ENCODE measurements at places on chromosomes 13 and 19.

DNA sequence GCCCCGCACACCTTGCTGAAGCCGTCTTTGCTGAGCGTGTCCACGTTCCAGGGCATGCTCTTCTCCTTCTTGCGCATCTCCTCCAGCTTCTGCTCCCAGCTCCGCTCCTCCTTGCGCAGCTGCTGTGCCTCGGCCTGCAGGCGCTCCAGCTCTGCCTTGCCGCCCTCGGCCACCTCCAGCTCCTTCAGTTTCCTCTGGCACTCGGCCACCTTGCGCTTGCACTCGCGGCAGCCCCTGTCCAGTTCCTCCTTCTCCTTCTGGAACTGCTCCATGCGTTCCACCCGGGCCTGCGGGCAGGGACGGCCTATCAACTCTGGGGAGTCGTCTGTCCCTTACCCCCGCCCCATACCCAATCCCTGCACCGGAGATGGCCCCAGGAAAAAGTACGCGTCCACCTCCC lies 7.4 kb downstream of the CDC37 start:
- no peak for DNase-seq

- no peak for DNase-seq
Measured at GRCh38 chr19:16590876-16591802, 18.9 kb upstream of the SLC35E1 start.

- DNase-seq, result peak; percentile 52
Measured at GRCh38 chr13:95644601-95645052, at the start of gene DZIP1. DZIP1 (minus strand) TSS chr13:95644706; CDS start chr13:95642029, 2,677 bp downstream.

GRCh38 chr13:25249001-25249543 lies 38.2 kb downstream of the MTMR6 start:
- DNase-seq, result peak; percentile 65

DNA sequence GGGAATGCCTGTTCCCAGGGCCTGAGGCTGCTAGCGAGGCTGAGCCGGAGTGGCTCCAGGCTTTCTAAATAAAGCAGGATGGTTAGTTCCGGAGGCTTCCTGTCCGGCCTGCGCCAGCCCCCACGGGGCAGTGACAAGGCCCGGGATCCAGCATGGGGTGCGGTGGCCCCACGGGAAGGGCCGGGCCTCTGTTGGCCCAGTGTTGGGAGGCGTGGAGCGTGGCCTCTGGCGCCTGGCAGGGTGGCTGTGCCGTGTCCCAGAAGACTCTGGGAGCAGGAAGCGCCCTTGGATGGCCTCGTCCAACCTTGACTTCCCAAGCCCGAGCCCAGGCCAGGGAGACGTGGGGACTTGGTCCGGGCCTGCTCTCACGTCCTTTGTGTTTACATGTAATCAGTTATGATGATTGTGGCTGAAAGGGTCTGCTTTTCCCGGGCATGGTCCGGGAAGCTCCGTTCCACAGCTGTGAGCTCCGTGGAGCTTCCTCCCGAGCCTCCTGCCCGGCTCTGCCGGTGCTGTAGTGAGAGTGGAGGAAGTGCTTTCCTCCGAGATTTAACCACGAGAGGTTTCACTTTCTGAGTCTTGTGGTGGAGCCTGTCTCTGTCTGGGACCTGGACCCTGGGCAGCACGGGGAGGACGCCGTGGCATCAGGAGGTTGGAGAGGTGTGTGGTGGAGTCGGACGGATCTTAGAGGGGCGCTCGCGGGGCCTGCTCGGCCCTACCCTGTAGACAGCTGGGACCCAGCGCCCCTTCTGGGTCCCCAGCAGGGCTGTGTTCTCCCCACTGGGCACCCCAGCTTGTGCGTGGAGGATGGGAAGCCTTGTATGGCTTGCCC lies 4.6 kb downstream of the GNA11 start:
- DNase-seq, result peak; percentile 61

GRCh38 chr13:43307921-43308433 lies 284.6 kb downstream of the DNAJC15 start:
- DNase-seq, result peak; percentile 80

GRCh38 chr19:3944018-3944721 lies 11.3 kb downstream of the NMRK2 start:
- no peak for DNase-seq

DNA sequence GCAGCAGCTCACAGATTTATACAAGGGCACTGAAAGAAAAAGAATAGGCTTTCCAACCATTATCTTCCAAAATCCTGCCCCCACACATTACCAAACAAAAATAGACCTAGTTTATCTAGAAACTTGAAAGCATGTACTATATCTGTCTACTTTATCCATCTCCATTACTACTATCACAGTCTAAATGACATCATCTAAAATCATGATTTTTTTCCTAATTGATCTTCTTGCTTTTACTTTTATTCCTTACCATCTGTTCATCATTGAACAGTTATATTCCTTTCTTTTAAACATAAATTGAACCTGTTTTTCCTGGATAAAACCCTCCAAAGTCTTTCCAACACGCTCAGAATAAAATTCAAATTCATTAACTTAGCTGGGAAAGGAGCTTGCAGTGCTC lies 414.7 kb downstream of the KCTD12 start:
- DNase-seq, result no peak

DNA sequence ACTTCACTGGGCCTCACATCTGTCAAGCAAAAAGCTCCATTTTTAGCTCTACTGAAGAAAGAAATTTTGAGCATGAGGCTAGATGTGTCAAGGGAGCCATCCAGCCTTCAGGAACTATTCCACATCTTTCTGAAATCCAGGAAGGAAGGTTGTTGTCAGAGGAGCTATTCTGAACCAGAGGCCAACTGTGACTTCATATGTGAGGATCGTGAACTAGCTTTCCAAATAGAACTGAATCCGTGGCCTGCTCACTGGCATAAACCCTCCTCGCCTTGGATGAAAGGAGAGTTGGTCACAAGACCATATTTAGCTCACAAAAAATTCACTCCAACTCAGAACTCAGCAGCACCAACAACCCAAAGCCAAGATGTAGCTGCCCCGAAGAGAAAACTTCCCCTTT lies 195.8 kb downstream of the FOXO1 start:
- DNase-seq, result no peak

DNA sequence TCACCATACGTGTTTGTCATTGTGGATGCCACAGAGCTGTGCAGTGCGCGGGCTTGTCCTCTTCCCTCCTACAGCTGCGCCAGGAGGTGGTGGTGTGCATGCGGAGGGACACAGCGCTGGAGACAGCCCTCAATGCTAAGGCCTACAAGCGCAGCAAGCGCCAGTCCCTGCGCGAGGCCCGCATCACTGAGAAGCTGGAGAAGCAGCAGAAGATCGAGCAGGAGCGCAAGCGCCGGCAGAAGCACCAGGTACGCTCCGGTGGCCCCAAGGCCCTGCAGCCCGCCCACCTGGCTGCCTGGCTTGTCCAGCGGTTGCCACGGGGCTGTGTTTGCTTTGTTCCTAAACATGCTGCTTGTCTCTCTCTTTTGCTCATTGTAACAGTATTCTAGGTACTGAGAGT lies 30.2 kb downstream of the SMARCA4 start:
- no peak for DNase-seq

- DNase-seq, result peak; percentile 72
Measured at GRCh38 chr19:12766051-12766521, 9.3 kb downstream of the HOOK2 start.

- peak; percentile 50 for DNase-seq
Measured at GRCh38 chr19:10643968-10644259, 10.2 kb upstream of the ILF3 start.

DNA sequence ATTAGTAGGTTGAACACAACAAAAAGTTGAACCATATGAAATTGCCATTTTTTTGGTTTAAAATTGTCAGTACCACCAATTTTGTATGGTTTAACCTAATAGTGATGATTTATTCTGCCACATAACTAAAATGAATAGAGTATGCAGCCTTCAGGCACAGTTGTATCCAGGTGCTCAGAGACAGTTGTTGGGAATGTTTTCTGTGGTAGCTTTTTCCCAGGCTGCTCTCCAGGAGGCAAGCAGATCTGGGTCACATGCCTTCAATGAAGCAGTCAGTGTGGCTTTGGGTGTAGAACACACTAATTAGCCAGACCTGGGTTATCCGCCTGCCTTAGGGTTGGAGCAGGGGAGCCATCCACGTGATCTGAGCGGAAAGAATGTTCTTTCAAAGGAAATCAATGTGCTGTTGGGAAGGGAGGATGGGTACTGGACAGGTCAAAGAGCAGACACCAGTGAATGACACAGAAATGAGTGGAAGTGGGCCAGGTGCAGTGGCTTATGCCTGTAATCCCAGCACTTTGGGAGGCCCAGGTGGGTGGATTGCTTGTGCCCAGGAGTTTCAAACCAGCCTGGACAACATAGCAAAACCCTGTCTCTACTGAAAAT lies 28.6 kb downstream of the MARK4 start:
- DNase-seq, result no peak

DNA sequence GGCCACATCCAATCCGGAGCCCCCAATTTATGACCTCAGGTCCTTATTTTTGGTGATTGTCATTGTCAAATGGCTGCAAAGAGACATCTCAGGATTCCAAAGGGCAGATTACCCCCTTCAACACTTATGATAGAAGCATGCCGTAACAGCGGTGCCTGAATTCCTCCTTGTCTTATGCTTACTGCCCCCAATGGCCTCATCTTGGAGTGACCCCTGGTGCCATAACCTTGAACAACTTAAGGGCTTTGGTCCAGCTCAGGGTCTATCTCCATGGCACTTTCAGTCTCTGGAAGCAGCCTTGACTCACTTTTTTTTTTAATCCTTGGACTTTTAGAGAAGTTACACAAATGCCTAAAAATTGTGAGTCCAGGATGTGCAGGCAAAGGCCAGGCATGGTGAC lies 171.6 kb upstream of the ZNF507 start:
- DNase-seq, result no peak

- no peak for DNase-seq
Measured at GRCh38 chr13:33789739-33790138, 28.2 kb upstream of the RFC3 start.

DNA sequence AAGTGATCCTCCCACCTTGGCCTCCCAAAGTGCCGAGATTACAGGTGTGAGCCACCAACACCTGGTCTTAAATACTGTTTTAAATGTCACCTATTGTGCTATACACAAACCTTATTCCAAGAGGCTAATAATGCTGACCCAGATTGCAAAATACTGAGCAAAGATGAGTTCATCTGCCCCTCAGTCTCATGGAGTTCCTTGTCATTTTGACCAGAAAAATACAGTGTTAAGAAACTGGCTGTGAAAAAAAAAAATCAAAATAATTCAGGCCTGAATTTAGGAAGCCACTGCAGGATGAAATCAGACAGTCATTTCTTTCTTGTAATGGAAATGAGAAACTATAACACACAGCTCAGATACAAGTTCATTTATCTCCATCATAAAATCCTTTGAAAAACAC lies 59.9 kb downstream of the TBC1D4 start:
- DNase-seq, result peak; percentile 60

- DNase-seq, result no peak
Measured at GRCh38 chr13:32409561-32410421, 18.1 kb downstream of the N4BP2L1 start.

GRCh38 chr19:7645163-7645562 lies 8.3 kb downstream of the STXBP2 start:
- peak; percentile 45 for DNase-seq

- DNase-seq, result no peak
Measured at GRCh38 chr13:22060187-22060586, 389.3 kb downstream of the FGF9 start.

DNA sequence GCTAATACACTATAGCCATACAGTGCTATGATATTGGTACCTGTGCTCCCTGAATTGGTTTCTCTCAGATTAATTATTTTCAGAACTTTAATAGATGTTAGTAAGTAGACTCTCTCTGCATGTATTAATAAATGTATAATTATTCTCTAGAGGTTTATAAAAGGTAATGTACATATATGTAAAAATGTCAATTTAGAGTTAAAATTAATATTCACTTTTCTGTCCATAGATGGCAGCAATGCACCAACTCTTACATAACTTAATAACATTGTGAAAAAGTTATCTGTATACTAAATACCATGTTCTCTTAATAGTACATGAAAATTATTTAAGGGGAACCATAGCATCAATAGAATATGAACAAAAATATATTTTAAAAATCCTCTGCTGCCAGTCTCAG lies 515.0 kb upstream of the KLHL1 start:
- peak; percentile 53 for DNase-seq

- peak; percentile 83 for DNase-seq
Measured at GRCh38 chr13:102584434-102584833, 12.4 kb upstream of the TPP2 start.

DNA sequence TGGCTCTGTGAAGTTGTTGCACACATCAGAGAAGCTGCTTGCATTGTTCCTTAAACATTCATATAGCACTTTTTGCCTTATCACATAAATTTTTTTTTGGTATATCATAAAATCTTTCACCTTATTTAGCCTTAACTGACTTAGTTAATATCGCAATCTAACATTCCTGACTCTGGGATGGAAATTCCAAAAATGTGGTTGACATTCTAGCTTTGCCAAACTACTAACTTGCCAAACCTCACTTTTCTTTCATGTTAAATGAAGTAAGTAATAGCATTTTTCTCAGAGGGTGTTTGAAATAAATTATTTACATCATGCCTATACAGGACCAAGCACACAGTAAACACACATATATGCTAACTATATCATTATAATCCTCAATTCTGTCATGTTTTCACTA lies 736.9 kb upstream of the PCDH9 start:
- DNase-seq, result no peak

DNA sequence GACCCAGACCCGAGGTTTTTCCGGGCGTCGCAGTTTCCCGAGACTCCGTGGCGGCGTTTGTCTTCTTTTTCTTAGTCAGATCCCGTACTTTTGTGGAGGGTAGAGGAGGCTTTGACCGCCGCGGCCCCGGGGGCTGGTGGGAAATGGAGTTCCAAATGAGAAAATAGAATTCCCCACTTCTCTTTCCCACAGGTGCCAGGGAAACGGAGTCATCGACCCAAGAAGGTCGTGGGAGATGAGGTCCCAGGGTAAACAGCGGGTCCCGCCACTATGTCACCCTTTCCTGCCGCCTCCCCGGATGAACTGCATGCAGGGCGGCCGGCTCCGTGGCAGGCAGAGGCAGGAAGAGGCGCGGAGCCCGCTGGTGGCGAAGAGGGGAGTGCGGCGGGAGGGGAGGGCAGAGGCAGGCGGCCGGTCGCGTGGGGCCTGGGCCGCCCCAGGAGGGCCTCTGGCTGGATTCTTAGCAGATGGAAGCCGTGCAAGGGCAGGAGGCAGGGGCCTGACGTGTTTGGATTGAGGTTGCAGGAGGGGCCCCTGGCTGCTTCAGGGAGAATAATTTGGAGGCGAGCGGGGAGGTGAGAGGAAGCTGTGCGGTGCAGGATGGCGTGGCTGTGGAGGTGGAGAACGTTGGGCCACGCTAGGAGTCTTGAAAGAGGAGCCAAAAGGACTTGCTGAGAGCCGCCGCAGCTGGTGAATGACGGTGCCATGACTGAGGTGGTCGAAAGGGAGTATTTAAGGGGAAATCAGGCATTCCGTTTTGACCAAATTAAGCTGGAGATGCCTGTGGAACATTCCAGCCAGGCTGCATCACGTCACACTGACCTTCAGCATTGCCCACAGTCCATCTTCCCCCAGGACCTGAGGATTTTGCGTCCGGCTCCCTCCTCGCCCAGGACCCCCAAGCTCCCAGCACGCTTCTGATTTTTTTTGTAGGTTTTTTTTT lies 11.7 kb downstream of the CYTH2 start:
- peak; percentile 48 for DNase-seq

DNA sequence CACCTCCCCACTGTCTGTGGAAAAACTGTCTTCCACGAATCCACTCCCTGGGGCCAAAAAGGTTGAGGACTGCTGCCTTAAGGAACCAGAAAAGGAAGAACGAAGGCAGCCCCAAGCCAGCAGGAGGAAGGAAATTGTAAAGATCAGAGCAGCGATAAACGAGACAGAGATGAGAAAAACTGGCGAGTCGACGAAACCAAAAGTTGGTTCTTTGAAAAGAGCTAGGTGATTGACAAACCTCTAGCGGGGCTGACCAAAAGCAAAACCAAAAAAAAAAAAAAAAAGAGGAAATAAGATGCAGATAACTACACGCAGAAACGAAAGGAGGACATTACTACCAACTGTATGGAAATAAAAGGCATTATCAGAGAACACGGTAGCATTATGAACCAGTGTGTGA lies 76.9 kb downstream of the GADD45B start:
- peak; percentile 80 for DNase-seq
